Myocyte (in vitro differentiated cells): ENCODE measurements at places on chromosomes 5 and 9.

- DNase-seq: peak; percentile 72
Observed at GRCh38 chr5:126031989-126032716, 391.1 kb upstream of the GRAMD2B start.

- DNase-seq: no peak
Observed at GRCh38 chr9:109036744-109037680, 23.7 kb upstream of the CTNNAL1 start.

DNA sequence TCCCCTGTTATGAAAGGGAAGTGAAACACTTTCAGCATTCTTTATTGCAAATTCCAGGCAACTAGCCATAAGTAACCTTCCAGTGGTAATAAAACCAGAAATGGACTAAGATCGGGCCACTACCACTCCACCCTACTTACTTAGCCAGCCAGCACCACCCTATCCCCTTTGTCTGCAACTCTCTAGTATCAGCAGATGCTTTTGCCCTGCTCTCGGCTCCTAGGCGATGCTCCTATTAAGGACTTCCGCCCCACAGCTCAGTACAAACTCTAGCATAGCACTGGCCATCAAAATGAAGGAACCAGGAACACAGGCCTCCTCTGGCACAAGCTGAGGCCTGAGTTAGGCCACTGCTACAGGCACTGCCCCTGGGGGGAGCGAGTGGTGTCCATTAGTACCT is 81.2 kb downstream of the GLDC start:
- no peak for DNase-seq

GRCh38 chr5:74127381-74128320 is 501.7 kb downstream of the ARHGEF28 start:
- DNase-seq: no peak

DNA sequence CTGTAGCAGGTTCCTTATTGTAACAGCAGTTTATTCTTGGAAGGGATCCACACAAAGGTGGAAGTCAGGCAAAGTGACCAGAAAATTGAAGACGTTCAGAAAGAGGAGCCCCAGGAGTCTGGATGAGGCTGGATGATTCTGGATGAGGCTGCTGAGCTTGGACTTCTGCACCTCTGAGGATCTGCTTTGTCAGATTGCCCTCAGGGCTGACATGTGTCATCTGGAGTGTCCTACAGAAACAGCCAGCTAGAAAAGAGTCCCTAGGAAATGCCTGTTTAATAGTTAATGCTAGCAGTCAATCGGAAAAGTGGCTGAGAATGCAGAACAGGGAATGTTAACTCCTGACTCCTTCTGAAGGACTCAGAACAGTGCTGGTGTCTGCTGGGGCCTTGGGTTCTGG is 236.4 kb downstream of the LRRC70 start:
- no peak for DNase-seq

DNA sequence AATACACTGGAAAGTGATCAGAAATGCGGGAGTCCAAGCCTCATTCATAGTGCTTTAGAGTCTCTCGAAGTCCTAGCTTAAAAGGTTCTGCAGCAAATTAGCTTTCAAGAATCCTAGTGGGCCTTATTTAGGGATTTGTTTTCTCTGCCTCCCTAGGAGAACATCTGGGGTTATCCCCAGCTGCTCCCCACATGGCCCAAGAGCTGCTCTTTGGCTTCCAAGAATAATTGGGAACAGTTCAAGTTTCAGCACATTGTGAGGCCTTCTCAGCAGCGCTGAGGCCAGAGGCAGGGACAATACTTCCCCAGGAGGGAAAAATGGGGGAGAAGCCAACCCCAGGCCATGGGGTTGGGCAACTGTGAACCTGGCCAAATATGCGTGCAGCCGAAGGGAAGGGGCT is 108.7 kb downstream of the LIFR start:
- DNase-seq: no peak

DNA sequence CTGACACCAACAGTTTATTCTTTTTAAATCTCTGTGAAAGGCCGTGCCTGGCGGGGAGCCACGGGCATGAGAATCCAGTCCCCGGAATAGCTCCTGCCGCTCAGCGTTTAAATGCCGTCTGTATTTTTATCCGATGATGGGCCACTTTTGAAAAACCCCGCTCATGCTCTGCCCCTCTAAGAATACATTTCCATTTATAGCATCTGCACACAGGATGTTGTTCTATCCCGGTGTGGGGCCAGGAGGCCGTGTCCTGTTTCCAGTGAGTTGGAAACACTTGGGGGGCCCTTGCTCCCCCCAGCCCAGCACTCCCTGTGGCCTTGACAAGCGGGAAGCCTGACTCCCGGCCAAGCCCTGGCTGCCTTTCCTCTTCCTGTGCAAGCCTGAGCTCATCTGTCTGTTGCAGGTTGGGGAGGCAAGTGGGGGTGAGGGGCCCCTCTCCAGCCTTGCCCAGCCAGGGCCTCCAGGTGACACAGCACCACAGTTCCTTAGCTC is 39.0 kb downstream of the ERGIC1 start:
- peak; percentile 88 for DNase-seq

- no peak for DNase-seq
Observed at GRCh38 chr5:1911773-1912235, 29.1 kb upstream of the IRX4 start.

DNA sequence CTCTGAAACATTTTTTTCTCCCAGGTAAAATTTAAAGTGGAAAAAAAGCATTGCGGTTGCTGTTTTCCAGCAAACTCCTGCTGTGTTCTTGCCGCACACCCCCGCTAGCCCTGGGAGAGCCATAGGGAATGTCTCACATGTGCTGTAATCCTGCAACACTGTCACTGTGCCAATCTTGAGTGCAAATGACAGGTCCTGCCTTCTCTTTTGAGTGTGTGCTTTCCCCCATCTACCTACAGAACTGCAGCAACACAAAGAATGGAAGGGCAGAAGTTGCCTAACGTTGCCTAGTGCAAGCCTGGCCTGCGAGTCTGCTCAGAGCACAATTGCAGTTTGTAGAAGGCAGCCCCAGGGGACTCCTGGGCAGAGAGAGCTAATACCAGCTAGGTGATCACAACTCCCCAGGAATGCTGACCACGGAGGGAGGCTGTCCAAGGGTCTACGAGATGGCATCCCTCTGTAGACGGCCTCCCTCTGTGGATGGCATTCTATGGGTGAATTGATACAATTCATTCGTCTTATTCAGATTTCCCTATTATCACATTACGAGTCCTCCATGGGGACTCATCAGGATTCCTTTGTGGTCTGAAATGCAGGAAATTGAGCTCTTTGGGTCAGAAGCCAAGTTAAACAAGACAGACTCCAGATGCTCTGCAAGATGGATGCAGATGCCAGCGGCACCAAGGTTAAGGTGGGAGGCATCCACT is 172.6 kb upstream of the S1PR3 start:
- peak; percentile 68 for DNase-seq

- no peak for DNase-seq
Observed at GRCh38 chr9:136007934-136008692, 46.9 kb upstream of the UBAC1 start.

DNA sequence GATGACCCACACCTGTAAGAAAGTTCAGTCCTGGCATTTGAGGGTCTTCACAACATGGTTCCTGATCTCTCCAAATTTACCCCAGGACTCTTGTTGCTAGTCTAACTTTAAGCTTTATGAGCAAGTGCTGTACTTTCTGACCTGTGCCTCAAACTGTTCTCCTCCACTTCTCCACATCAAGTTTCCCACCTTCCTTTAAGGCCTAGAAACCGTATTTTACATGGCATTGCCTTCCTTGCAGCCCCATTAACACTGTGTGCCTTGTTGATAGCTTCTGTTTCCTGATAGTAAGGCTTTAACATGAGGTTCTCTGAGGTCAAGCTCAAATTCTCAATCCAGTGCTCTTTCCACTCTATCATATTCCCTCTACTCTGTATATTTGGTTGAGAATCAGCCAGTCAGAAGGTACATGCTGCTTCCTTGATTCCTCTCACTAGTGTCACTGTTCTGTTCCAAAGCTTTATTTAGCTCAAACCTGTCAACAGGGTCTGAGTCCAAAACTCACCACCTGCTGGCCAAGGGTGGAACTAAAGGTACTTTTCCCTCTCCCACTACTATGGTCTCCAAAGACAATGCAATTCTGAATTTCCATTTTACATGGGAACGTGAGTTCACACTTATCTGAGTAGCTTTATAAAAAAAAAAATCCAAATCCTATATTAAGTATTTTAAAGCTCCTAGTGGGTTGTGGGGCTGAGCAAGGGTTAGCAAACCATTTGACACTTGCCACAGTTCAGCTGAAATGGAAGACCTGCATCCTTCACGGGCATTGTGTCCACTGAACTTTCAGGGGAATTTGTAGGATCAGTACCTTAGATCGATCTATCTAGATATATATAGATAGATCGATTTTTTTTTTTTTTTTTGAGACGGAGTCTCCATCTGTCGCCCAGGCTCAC is 21.1 kb downstream of the VCP start:
- DNase-seq: peak; percentile 73
